HFFc6 (cell line): ENCODE measurements at places on chromosomes 6 and 20. TPM values are rescaled to one million over a fixed set of nuclear protein-coding genes. Genes with fewer than 3 reads are reported as not detected.
A peak's percentile ranks its signal among the peaks of the same experiment; 100 is the strongest.

DNA sequence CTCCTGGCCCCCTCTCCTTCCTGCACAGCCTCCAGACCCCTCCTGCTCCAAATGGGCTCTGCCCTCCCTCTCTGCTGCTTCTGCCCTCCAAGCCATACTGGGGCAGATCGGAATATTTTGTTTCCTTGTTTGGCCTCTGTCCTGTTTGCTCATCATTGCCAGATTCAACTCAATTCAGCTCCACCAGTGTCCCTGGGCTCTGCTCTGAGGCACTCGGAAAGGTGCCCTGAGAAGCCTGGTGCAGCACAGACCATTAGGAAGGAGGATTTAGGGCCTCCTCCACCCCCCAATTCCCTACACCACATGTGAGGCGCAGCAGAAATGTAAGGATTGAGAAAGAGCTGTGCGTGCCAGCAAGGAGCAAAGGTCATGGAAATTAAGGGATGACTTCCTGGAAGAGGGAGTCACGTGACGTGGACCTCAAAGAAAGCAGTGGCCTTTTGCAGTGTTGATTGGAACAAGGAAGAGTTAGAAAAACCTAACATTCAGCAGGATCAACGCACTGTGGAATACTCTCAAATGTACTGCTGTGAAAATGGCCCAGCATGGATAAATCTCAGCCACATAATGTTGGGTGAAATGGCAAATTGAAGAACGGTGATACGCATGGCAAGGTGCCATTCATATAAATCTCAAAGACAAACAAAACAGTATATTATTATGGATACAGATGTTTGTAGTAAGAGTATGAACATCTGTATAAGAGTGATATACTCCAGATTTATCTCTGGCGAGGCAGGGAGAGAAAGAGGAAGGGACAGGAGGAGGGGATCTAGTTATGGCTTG is 229.5 kb upstream of the RNF24 start:
- DNase-seq, result no peak

GRCh38 chr6:127869772-127870404 is 31.0 kb downstream of the THEMIS start:
- no peak for DNase-seq

DNA sequence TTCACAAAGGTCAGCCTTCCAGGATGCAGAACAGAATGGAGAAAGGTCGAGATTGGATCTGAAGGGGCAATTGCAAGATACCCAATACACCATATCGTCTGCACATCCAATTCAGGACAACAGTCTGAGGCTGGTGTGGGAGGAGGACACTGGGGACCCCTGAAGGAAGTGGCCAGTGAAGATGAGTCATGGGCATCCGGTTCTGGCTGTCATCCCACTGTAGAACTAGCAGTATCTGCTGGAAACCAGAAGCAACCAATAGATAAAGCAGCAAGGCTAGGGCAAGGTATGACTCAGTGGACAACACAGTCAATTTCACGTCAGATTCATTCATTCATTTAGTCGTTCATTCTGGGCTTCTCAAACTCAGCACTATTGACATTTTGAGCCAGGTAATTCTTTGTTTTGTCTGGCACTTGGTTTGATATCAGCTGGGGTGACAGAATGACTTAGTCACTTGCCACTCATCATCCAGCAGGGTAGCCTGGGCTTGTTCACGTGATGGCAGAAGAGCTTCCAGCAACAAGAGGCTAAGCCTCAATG is 30.3 kb upstream of the SHLD1 start:
- DNase-seq, result no peak

STX11 gene
- 0.34 TPM in 2 replicates for total RNA-seq

GABRR1 gene
- not detected in 3 replicates for total RNA-seq

PNRC1 gene
- total RNA-seq, result 46.0 to 63.4 TPM (median 59.9 TPM) in 3 replicates

GRCh38 chr6:26016963-26017631 is 54.5 kb downstream of the TRIM38 start:
- peak; percentile 24 for DNase-seq

DNA sequence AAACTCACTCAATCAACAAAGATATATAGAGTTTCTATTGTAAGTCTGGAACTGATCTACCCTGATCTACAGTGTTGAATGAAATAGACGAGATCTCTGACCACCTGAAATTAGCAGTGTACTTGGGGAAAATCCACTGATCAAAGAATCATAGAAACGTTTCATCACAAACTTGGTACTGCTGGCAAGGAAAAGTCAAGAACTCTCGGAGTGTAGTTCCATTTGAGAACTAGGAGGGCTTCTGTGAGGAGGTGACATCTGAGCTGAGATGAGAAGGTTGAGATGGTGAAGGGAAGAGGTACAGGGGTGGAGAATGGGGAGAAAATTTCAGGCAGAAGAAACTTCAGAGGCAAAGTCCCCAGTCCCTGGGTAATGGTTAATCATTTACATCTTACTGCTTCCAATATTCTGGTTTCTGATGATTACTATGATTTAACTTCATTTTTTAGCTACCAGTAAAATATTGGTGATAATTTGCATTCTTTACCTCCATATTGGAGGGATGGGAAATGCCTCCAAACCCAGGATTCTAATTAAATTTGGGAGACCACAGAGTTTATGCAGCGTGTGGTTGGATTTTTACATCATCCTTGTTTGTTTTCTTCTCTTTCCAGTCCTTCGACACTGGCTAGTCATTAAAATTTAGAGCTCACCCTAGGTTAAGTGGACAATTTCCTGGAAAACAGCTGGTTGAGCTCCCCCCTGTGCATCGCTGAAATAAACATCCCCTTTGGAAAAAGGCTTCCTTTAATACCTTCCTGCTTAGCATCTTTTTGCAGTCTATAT is 191.9 kb downstream of the BCAS1 start:
- no peak for DNase-seq

DNA sequence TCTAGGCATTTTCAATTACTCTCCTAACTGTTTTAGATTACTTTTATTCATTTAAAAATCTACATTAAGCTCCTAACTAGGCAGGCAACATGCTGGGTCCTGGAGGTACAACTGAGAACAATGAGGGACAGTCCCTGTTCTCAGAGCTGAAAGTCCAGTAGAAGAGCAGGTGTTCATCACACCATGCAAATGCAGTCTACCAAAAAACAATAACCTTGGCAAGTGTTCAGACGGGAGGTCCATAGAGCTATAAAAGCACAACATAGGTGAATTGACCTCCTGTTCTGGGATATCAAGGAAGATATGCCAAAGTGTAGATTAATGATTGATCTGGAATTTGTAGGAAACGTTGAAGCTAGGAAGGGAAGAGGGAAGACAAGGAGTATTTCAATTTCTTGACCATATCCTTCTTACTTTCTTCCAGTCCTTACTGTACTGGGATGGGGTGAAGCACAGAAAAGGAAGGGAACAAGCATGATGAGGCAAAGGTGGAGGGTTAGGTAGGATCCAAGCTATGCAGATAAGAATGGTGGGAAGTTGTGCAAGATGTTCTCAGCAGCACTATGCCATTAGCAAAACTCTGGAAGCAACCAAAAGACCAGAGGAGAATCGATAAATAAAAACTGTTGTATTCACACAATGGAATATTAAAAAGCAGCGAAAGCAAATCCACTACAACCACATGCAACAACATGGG is 485.7 kb upstream of the JARID2 start:
- no peak for DNase-seq

GRCh38 chr6:142850679-142851423 is 94.1 kb downstream of the HIVEP2 start:
- DNase-seq, result peak; percentile 58

- DNase-seq, result no peak
Measured at GRCh38 chr20:52760791-52761190, 211.4 kb upstream of the TSHZ2 start.

DNA sequence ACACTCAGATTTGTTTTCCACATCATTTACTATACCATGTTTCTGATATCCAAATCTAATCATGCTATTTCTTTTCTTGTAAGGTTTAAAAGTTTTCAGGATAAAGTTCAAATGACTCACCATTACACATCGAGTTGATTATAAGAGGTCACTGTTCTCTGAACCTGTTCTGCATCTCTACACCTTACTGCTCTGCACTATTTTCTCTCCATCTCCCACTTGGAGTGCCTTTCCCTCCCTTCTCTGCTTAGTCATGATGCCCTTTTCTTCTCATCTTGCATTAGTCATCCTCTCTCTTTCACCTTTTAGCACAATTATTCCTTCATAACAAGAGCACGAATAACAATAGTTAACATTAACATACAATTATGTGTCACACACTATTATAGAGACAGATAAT is 37.5 kb upstream of the FUT9 start:
- DNase-seq, result no peak

HAO1 gene
- not detected in 3 replicates for total RNA-seq

GRCh38 chr6:31328355-31328960 is 28.5 kb downstream of the HLA-B start:
- no peak for DNase-seq

LGSN gene
- total RNA-seq, result not detected in 3 replicates

FOXF2 gene
- total RNA-seq, result 14.3 and 30.2 TPM in 2 replicates

DNA sequence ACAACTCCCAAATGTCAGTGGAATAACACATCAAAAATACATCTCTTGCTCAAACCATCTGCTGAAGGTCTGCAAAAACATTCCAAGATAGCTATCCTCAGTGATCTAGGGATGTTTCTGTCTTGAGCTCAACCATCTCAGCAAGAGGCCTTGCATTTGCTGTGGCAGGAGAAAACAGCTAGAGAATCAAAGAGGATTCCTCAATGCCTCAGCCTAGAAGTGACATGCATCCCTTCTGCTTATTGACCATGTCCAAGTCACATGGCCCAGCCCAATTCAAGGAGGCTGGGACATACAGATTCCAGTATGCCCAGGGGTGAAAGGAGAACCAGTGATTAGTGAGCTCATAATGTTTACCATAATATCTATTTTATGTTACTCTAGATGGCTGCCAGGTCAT is 269.5 kb downstream of the PLCB1 start:
- DNase-seq, result peak; percentile 17

FAM184A gene
- not detected in 3 replicates for total RNA-seq

- peak; percentile 91 for DNase-seq
Measured at GRCh38 chr20:34907616-34908469, 31.4 kb downstream of the ACSS2 start.

VAPB gene
- 47.9 to 56.6 TPM (median 50.6 TPM) in 3 replicates for total RNA-seq

GCNT2 gene
- total RNA-seq, result 0.24 to 5.7 TPM (median 0.26 TPM) in 3 replicates

DNA sequence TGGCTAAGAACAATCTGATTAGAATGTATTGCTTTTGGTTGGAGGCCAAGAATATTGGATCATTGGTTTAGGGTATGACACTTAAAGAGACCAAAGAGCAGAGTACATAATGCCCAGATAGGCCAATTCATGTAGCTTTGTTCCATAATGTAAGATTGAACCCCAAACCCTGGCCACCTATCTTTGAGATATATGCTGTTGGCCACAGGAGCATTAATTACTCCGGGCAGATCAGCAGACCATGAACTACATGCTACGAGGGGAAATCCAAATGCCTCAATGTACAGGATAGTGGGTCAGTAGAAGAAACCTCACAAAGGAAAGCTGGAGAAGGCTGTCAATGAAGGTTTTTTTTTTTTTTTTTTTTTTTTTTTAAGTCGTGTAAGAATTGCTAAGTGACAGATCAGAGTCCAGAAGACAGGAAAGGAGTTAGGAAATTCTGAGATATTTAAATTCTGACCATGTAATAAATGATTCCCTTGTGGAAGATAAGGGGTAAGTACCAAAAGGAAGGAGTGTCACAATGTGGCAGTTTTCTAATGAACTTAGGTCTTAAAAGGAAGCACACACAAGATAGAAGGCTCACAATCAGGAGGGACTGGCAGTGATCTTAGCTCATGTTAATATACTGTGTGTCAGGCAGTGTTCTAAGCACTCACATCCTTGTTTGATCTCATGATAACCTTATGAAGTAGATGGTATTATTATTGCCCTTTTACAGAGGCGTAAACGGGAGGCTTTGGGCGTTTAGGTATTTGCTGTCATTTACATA is 61.4 kb downstream of the CARMIL1 start:
- no peak for DNase-seq

- DNase-seq, result no peak
Measured at GRCh38 chr6:110044096-110044495, 66.0 kb downstream of the GPR6 start.

DNA sequence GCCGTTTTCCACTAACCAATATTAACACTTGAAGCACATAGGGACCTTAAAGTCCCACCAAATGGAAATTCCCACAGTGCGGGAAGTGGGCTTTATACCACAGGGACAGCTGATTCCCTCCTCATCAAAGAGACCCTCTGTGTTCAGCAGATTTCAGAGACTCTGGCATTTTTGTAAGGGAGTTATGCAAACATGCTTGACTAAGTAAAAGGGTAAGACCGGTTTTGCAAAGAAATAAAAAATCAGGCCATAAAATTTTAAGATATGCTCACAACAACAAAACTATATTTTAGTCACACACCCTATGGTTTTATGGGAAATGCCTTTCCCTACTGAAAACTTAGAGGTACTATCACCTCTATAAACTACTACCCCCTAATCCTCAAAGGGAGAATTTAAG is 45.4 kb upstream of the SPTLC3 start:
- no peak for DNase-seq

KCNQ5 gene
- total RNA-seq, result 20.6 to 40.7 TPM (median 27.2 TPM) in 3 replicates

DNA sequence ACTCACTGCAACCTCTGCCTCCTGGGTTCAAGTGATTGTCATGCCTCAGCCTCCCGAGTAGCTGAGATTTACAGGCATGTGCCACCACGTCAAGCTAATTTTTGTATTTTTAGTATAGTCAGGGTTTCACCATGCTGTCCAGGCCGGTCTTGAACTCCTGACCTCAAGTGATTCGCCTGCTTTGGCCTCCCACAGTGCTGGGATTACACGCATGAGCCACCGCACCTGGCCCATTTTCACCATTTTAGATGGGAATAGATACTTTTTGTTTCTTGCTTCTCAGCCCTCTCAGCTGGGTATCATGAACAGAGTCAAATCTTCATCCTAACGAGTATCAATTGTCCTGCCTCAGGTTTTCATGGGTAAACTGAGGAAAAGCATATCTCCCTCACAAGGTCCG is 235.0 kb downstream of the CDC5L start:
- no peak for DNase-seq

GRCh38 chr6:163387317-163387716 is 27.2 kb upstream of the QKI start:
- no peak for DNase-seq

GRCh38 chr6:2970753-2971419 is 481 bp downstream of the SERPINB6 start:
- peak; percentile 41 for DNase-seq

GRCh38 chr20:50991076-50991475 is 31.8 kb downstream of the KCNG1 start:
- DNase-seq, result no peak

- no peak for DNase-seq
Measured at GRCh38 chr6:123215211-123215610, 219.2 kb downstream of the CLVS2 start.
